NCI-H2227 treated with DMSO at 0.1 percent for 48 hours (cell line): ENCODE measurements at places on chromosomes 1 and 21.

DNA sequence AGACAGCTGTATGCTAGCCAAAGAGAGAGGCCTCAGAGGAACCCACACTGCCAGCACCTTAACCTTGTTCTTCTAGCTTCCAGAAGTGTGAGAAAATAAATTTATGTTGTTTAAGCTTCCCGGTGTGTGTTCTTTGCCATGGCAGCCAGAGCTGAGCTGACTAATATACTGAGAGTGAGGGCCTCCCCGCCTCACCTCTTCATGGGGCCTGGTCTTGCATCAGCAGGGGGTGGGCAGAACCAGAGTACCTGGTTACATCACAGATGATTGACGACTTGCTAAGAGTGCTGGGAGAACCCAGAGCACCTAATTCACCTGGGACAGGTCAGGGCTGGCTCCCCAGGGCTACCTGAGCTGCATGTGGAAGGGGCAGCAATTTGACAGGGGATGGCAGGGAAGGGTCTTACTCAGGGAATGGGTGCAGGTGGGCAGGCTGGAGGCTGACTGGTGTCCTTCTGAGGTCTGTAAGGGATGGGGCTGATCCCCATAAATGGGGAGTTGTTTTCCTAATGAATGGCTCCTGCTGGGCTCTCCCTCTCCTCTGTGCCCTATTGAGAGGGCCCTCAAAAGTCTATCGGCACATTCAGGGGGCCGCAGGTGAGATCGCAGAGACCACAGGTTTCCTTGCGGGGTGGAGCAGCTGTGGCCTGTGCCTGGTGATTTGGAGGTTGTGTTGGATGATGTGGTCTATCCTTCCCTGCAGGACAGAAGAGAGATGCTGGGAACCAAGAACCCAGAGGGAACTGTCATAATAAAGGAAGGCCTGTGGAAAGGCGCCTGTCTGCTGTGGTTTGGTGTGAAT, 60.6 kb upstream of the ETV3 start:
- no peak for DNase-seq

- DNase-seq: no peak
These were observed 66.4 kb downstream of the RGS13 start for GRCh38 chr1:192702212-192702902.

DNA sequence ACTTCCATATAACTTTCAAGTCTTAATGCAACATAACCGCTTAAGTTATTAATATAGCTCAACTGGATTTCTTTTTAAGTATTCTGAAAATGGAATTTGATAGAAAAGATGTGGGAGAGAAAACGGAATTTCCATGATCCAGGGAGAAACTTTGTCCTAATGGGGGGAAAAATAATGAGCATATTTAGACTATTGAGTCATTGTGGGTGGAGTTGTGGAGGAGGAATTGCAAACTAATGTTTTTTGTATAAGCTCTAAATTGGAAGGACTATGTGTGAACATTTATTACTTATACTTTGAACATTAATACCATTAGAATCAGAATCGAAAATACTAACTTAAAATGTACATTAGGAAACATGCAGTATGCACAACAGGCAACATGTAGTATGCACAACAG, 159.9 kb upstream of the NEGR1 start:
- DNase-seq: no peak

DNA sequence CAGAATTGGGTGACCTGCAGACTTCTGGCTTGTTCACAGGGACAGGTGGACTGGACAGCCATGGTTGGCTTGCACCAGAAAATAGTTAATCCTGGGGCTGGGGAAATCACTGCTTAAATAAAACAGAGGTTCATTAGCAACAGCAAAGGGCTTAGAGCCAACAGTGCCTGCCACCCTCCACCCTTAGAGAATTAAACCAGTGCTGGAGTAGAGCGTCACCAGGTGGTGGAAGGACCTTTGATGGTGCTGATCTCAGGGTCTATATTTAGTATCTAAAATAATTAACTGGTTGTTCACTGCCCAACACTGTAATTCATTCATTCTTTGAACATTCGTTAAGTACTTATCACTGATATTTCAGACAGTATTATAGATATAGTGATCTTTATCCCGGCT, 34.7 kb upstream of the PDE9A start:
- no peak for DNase-seq

DNA sequence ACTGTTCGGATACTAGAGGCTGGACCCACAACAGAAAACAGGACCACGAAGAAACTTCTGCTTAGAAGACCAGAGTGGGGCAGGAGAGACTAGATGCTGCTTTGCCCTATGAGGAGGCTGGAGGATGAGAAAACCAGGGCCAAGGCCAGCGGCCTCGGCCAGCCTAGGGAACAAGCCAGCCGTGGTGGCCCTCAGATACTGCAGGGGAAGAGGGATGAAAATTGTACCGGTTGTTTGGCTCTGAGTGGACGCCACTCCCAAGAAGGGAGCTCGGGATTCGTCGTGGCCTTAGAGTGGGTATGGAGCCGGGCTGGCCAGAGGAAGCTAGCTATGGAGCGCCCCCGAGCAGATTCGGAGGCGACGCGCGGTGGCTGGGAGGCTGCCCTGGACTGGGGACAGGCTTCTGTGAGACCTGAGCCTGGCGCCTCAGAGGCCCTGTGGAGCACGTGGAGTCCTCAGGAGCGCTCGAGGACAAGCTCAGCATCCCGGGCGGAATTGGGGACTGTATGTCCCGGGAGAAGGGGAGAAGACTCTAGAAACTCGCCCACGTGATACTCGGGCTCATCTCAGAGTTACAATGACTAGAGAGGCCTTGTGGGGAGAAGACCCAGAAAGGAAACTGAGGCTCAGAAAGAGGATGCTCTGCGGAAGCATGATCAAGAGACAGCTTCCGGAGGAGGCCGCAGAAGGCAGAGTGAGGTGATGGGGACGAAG, 2.8 kb downstream of the PRRX1 start:
- DNase-seq: no peak

GRCh38 chr1:233340031-233340555, 12.6 kb downstream of the MAP3K21 start:
- DNase-seq: no peak

DNA sequence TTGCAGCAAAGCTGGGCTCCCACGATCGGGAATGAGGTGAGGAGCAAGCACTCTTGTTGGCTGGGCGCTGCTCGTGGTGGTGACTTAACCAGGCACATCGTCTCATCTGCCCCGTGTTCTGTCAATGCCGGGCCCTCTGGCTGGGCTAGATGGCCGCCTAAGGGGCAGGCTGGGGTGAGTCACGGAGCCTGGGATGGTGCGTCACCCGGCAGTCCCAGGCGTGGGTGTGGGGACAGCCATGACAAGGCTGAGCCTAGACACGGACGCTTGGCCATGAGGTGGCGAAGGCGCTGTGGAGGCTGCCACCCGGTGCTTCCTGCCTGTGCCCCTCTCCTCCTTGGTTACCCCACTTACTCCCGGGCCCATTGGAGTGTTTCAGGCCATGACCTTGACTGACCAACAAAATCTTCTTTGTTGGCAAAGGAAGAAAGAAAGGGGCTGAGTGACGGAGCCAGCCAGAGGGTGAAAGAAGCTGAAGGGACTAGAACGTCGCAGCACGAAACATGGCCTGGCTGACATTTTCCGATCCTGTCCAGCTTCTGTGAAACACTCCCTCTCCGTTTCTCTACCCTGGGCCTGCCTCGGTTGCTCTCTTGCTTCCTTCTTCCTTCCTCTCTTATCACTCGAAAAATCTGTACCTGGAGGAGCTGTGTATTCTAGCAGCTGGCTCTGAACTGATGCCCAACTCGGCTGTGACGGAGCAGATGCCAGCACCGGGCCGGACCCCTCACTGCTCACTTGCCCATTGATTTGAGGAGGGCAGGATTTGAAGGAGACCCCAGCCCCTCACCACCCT, 596 bp downstream of the CD247 start:
- DNase-seq: no peak

- no peak for DNase-seq
These were observed 186.9 kb downstream of the RRAGC start for GRCh38 chr1:38672692-38673091.

GRCh38 chr1:93751377-93752250, 70.0 kb upstream of the BCAR3 start:
- no peak for DNase-seq

- no peak for DNase-seq
These were observed 477.1 kb downstream of the LMO4 start for GRCh38 chr1:87805666-87806378.

GRCh38 chr21:15124731-15125130, 59.9 kb upstream of the NRIP1 start:
- DNase-seq: no peak

DNA sequence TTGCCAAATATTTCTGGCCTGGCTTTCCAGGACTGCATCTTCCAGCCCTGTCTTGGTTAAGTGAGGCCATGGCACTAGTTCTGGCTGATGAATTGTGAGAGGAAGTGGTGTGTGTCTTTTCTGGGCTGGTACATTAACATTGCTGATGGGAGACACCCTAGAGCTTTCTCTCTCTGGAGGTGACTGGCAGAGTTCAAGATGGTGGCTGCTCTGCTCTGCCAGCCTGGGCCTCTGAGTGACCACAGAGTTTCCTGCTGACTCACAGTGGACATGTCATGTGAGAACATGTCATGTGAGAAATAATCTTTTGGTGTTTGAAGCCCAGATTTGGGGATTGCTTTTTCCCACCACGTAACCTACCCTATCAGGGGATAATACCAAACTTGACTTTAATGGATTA, 218.0 kb upstream of the KIAA0040 start:
- DNase-seq: no peak

DNA sequence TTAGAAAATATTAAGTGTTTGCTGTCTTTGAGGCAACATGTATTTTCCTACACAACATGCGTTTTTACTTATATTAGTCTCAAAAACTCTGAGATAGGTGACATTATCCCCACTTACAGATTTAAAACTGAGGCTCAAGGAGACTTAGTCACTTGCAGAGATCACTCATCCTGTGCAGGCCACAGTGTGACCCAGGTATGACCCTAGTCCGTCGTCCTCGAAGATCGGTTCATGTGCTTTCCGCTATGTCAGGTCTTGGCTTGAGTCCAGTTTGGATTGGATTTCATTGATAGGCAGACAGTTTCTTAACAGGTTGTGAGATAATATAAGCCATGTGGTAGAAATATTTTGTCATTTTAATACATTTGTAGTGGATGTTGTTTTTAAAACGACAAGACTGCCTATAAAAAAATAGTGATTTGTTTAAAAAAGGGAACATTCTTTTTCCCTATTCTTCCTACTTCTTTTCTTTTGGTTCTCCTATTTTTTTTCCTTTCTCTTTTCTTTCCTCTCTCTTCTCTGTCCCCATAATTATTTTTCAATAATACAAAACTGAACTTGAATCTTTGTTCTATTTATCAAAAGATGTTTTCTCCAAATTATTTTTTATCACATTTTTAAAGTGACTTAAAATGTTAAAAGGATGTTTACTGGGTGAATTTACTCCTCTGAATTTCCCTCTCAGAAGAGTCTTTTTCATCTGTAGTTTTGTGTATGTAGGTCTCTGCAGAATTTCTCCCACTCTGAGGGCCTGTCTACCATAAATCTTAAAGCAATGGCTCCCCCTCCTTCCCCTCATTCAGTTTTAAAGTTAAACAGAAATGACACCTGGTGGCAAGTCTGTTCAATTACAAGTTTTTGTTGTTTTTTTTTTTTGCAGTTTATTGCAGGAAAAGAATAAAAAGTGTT, 81.8 kb downstream of the PHTF1 start:
- peak; percentile 78 for DNase-seq

DNA sequence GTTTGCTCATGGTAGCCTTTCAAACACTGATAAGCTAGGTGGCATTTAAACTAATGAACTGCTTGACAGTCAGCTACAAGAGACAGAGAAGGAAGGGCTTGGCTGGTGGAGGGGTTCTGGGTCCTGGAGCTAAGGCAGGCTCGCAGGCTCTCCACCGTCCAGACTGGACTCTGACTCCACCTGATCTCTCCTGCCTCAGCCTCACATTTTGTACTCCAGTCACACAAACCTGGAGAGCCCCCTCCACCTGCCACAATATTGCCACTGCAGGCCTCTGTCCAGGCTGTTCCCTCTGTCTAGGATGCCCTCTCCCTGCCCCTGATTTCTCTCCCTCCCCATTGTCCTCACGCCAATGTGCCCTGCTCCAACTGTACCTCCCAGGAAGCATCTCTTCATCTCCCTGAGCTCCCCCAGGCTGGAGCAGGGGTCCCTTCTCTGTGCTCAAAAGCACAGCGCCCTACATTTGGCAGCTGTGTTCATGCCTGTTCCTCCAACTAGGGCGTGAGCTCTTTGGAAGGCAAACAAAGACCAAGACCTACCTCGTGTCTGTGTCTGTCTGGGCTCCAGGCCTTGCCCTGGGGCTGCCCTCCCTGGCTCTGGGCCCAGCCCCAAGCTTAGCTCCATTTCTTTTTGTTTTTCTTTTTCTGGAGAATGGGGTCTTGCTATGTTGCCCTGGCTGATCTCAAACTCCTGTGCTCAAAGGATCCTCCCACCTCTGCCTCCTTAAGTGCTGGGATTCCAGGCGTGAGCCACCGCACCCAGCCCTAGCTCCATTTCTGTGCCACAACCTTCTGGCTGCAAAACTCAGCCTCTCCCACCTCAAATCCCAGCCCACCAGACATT, 2.9 kb downstream of the TIE1 start:
- no peak for DNase-seq

- no peak for DNase-seq
These were observed 74.2 kb upstream of the CD53 start for GRCh38 chr1:110798691-110799256.

DNA sequence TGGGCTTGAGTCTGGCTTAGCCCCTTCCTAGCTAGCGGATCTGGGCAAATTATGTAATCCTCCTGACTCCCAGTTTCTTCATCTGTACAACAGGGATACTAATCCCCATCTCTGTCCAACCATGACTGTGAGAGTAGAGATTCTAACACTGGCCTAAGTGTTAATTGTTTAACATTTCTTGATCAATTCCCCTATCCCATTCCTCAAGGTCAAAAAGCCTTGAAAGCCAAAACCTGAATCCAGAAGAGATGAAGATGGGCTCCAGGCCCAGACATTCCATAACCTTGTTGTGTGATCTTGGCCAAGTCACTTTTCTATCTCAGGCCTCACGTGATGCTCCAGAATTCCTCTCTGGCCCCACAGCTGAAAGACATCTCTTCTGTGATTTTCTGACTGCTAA, 18.8 kb upstream of the PHLDA3 start:
- no peak for DNase-seq

GRCh38 chr1:66342707-66343106, 191.2 kb upstream of the SGIP1 start:
- no peak for DNase-seq

DNA sequence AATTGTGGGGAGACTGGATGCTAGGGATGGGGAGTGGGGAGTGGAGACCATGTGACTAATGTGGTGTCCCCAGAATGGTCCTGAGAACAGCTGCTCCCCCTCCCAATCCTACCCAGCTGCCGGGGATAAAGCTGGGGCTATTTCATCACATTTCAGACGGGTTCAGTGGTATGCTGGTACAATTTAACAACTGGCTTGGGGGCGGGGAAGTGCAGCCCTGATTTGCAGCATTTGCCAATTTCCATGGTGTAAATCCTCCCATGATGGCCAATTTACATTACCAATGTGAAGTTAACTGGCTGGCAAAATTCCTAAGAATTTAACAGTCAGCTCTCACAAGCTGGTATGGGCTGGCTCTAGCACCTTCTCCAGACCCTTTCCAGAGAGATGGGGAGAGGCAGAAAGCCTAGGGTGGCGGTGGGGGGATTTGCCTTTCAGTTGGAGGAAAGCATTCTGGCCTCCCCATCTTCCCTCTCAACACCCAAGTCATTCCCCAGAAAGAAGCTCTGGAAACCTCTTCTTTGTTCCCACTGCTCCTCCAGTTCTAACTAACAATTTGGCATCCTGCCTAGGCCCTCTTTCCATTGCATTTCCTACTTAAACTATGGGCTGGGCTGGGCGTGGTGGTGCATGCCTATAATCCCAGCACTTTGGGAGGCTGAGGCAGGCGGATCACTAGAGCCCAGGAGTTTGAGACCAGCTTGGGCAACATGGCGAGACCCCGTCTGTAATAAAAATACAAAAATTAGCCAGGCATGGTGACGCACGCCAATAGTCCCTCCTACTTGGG, 11.3 kb upstream of the ADGRB2 start:
- DNase-seq: no peak

- DNase-seq: no peak
These were observed 28.4 kb downstream of the SLC27A3 start for GRCh38 chr1:153803470-153804056.
